ENCODE measurements at places on chromosomes 1 and 21.

DNA sequence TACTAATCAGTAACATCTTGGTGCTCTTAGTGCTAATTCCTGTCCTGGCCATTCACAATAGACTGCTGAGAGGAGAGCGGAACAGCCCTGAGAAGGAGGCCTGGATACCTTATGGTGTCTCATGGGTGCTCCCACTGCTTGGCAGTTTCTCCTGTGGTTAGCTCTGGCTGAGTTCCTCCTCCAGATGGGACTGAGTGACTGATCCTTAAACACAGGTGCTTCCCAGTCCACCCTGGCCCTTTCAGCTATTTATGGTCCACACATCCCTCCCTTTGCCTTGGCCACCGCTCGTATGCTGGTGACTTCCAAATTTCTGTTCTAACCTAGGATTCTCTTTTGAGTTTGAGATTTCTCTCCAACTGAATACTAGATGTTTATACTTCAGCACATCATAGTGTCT, 157.0 kb upstream of the CACNA1E start:
- DNase-seq = no peak

GRCh38 chr1:39173119-39173994, 31.1 kb upstream of the MACF1 start:
- DNase-seq = no peak

DNA sequence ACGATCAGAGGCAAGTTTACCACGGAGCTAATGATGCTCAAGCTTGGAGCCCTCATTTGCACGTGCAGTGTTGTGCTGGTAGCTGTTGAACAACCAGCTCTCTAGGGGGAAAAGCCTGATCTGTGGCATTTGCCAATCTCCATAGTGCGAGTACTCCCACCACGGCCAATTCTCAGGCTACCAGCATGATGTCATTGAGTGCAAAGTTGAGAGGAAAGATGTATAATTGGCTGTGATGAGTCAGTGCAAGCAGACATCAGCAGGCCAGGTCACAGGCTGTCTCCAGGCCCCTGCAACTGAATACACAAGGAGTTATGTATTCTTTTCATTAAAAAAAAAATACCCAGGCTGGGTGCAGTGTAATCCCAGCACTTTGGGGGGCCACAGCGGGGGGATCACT, 233.1 kb upstream of the VAMP3 start:
- DNase-seq = peak; percentile 69

- DNase-seq = peak; percentile 27
Observed at GRCh38 chr1:54339126-54339525, 67.1 kb downstream of the SSBP3 start.

DNA sequence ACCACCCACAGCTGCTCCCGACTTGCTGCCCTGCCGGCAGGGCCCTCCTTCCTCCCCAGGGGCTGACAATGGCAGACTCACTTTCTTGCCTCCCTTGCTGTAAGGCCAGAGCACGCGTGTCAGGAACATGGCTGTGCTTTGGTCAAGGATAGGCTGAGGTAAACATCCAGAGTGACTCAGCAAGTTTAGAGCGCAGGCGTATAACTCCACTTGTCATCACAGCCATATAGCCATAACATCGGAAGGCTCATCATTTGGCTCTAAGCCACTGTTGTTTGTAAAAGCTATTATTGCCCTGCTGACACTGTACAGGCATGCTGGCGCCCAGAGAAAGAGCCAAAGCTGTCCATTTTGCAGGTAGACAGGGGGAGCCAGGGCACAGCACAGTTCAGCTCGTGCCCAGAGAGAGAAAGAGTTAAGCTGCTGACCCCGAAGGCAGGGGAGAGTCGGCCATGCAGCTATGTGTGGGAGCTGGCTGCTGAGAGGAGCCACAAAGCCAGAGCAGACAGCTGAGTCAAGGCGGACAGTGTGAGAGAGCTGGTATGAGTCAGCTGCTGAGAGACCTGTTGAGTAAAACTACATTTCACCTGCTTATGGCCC, 60.6 kb downstream of the GNG4 start:
- DNase-seq = peak; percentile 31

- DNase-seq = peak; percentile 73
Observed at GRCh38 chr1:96966536-96967138, 245.1 kb downstream of the PTBP2 start.

GRCh38 chr1:117566556-117566955, 39.3 kb upstream of the TENT5C start:
- no peak for DNase-seq

GRCh38 chr1:52424813-52425212, 20.4 kb downstream of the PRPF38A start:
- peak; percentile 12 for DNase-seq

DNA sequence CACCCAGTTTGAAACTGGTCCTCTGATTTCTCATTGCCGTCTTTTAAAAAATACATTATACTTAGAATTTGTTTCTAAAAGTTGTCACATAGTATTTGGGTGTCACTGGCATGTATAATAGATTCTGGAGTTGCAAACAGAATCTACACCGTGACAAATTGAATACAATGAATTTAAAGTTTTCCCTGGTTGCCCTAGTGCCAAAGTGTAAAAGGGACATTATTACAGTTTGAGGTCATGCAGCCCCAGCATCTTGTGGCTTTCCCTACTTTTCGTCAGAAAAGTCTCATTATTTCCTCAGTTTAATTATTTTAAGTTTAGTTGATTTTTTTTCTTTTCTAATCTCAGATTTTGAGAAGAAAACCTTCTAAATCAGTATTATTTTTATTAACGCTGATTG, 155.9 kb downstream of the DISP1 start:
- DNase-seq = no peak

DNA sequence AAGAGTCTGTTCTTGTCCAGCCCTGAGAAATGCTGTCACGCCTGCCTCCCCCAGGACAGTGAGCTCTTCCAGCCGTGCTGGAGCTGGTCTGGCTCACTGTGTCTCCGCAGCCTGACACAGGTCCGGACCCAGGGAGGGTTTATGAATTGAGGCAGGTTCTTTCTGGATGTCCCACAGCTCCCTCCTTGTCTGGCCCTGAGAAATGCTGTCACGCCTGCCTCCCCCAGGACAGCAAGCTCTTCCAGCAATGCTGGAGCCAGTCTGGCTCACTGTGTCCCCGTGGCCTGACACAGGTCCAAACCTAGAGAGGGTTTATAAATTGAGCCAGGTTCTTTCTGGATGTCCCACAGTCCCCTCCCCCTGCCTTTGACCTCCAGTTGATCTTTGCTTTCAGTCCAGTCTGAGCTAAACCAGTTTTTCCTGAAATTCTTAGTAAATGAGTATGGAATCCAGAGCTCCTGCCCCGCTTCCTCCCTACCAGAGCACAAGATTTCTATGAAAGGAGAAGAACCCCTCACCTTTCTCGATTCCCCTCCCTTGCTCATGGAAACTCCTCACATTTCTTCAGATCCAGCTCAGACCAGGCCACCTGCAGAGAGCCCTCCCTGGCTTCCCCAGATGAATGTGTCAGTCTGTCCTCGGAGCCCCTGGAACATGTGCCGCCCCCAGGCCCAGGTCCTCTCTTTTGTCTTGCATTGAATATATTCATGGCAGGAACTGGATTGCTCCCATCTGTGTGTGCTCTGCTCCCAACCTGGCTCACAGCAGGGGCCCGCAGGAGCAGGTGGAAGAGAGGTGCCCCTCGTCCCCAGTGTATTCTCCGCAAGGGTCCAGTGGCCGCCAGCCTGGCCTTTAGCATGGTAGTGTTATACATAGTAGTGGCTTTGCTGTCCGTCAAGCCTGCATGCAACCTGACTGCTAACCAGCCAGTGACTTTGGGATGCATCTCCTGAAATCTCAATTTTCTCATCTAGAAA, 116.3 kb downstream of the EPHB2 start:
- DNase-seq = peak; percentile 57

GRCh38 chr1:173328961-173329360, 121.8 kb upstream of the TNFSF4 start:
- no peak for DNase-seq

DNA sequence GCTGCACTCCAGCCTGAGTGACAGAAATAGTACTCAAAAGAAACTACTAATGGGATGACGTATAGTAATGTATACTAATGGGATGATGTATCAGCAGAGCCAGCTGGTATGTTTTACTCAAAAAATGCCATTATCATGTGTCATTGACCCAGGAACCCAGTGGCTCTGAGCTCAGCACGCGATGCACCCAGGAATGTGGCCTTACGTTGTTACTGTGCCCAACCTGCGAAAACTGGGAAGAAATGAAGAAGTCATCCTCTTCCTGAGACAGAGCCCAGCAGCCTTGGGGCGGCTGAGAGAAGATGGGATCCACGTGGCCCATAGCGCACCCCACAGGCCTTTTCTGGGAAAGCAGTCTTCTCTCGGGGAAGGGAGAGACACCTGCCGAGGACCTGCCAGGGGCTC, 8.8 kb downstream of the UBE2J2 start:
- DNase-seq = peak; percentile 100

DNA sequence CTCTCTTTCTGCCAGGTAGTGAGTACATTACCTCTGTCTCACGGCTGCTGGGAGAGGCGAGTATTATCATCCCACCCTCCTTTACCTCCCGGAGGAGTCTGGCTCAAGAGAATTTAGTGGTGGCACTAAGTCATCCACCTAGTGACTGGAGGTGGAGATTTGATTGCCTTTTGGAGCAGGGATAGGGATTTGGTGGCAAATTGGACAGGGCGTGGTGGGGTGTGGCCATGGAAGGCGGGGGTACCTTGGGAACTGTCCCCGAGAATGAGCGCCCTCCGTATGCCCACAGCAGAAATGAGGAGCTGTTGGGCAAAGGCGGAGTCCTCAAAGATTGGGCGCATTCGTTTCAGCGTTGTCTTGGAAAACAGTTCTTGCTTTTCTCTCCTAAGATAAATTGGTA, 32.1 kb upstream of the HMGN1 start:
- no peak for DNase-seq

GRCh38 chr1:20403423-20404145, 82.4 kb downstream of the CAMK2N1 start:
- no peak for DNase-seq

- DNase-seq = no peak
Observed at GRCh38 chr1:227450489-227450888, 112.9 kb upstream of the ZNF678 start.

DNA sequence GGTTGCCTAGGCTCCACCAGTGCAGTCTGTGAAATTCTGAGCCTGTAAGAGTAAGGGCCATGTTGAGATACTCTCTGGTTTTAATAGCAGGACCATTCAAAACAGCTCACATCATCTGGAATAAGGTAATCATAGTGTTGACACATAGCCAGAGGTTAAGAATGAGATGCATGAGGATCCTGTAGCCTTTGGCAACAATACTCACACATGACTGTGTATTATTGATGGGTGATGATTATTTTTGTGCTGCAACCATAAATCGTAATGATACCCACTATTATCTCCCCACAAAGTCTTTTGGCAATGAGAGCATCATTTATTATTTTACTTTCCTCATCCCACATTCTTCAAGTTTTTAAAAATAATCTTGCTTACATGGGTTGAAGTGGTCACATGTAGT, 35.5 kb downstream of the KCNK2 start:
- peak; percentile 61 for DNase-seq

DNA sequence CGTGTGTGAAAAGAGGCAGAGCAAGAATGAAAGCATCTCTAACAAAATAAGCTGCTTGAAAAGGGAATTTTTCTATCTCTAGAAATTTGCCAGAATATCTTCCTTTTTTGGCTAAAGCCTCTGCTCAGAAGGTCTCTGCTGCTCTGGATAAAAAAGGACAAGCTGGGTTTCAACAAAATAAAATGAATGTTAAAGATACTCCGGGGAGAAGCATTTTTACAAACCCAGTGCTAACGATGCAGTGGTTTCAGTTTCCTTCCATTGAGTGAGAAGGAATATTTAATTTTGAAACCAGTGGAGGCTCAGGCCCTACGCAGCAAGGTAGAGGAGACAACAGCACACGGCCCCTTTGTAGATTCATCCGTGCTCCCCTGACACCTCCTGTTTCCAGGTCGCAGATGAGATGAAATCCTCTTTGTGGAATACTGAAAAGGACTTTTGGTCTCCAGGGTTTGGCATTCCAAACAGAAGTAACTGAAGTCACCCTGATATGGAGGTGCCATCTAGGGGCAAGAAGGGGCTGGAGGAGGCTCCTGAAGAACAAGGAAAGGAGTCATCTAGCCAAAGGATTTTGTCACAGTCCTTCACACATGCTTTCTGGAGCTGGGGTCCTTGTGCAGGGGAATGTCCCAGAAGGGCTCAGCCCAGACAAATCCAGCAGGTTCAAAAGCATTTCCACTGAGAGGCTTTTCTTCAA, 65.7 kb upstream of the SYT6 start:
- peak; percentile 45 for DNase-seq

GRCh38 chr21:34890724-34891612, 158.1 kb downstream of the RUNX1 start:
- DNase-seq = peak; percentile 78

GRCh38 chr1:11338284-11338924, 65.4 kb downstream of the UBIAD1 start:
- no peak for DNase-seq

DNA sequence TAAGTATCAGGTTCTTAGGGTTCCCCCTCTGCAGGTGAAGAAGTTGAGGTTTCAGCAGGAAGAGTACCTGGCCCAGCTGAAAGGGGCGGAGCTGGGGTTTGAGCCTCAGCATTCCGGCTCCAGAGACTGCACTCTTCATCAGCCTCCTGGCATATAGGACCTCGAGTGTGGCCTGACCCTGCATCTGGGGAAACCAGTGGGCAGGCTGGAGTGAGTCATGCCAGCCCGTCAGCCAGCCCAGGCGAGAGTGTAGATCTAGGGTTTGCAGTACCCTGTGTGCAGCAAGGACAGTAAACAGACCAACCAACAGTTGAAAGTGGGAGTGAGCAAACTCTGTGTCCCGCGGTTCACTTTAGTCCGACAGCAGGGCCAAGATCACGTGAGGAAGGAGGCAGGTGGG, 14.1 kb downstream of the MFSD2A start:
- no peak for DNase-seq

- DNase-seq = peak; percentile 50
Observed at GRCh38 chr1:154006136-154006535, 15.6 kb downstream of the RPS27 start.

- DNase-seq = no peak
Observed at GRCh38 chr21:45456584-45457160, 51.7 kb downstream of the COL18A1 start.

DNA sequence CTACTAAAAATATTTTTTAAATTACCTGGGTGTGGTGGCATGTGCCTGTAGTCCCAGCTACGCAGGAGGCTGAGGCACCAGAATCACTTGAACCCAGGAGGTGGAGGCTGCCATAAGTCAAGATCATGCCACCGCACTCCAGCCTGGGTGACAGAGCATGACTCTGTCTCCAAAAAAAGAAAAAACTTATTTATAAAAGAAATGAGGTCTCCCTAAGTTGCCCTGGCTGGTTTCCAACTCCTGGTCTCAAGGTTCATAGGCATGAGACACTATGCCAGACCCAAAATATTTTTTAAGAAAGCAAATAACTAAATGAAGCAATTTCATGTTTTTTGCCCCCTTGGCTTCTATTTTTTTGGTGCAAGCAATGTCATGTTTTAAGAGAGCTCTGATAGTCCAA, 32.9 kb downstream of the EIF4G3 start:
- no peak for DNase-seq

DNA sequence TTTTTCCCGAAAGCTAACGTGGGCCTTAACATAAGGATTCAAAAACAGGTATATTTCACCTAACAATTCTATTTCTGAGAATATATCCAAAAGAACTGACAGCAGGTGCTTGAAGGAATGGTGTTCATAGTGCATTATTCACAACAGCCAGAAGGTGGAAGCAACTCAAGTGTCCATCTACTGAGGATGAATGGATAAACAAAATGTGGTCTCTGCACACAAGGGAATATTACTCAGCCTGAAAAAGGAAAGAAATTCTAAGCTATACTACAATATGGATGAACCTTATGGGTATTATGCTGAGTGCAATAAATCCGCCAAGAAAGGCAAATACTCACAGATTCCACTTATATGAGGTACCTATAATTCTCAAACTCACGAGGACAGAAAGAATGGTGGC, 6.1 kb upstream of the RIPPLY3 start:
- DNase-seq = no peak
